Activated T-helper 9 cell treated with anti-CD3 and anti-CD28 coated beads, Interleukin-2, amount 50 U/mL, for 16 hours (primary cell): ENCODE measurements at places on chromosomes 16 and 17.
A peak's percentile ranks its signal among the peaks of the same experiment; 100 is the strongest.

DNA sequence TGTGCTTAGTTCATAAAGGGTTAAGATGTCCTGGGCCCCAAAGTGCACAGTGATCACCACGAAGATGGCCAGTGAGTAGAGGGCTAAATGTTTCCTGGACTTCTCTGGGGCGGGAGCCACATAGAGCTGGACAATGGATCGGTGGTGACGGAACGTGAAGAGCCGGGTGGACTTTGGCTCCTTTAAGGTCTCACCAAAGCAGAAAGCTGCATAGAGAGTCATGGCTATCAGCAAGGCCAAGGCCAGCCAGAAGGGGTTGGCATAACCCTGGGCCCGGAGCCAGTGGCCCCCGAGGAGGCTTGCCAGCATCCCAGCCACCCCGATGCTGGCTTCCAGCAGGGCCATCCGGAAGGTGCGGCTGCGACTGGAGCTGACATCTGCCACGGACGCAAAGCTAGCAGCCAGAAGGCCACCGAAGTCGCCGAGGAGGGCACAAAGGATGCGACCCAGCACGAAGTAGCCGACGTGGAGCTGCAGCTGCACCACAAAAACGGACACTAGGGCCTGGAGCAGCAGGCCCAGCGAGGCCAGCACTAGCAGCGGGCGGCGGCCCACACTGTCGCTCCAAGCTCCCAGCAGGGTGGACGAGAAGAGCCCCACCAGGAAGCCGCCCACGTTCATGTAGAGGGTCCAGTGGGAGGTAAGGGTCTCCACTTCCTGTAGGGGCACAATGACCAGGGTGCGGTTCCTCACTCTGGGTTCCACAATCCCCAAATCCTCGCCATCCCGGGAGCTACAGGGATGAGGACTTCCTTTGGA is 1.0 kb downstream of the SLC46A1 start:
- no peak for DNase-seq

DNA sequence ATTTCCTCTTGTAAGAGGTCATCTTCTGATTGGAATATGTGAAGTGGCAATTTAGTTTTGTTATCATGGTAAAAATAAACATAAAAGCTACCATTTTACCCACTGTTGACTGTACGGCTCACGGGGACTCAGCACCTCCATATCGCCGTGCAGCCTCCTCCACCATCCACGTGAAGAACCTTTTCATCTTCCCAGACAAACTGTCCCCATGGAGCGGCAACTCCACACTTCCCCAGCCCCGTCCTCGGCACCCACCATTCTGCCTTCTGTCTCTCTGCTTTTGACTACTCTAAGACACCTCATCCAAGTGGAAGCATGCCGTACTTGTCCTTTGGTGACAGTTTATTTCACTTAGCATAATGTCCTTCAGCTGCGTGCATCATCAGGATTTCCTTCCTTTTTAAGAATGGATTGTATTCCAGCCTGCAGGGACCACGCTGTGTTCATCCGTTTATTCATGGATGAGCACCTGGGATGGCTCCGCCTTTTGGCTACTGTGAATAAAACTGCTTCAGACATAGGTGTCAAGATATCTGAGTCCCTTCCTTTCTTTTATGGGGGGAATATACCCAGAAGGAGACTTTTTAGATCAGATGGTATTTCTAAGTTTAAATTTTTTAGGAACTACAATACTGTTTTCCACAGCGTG is 14.3 kb downstream of the FBXO31 start:
- DNase-seq: no peak

DNA sequence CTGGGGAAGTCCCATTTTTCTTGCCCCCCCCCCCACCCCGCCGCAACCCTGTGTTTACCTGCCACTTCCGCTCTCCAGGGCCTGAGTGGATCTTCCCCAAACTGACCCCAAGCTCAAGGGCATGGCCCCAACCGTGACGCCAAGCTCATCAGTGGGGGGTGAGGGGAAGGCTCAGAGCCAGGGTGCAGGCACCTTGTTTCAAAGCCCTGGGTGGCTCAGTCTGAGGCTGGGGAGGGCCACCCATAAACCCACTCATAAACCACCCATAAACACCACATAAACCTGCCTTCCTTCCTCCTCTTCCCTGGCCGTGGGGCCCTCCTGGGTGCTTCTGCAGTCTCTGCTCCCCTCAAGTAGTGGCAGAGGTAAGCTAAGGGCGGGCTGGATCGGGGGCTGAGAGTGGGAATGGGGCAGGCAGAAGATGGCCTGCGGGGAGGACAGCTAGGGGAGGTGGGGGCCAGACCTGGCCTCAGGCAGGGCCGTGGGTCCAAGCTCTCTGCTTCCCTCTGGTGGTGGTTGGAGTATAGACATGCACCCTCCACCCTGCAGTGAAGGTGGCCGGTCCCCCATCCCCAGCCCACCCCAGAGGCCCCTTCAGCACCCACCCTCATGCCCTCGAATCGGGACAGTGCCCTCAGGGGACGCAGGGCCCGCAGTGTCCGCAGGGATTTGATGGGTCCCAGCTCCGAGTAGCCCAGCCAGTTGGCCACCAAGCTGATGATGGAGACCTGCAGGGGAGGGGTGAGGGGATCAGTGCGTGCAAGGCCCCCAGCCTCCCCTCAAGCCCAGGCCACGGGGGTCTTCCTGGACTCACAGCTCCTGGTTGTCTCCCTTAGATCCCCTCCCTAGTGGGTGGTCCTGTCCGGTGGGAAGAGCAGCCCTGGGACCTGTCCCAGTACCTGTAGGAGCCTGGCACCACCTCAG is 14.6 kb upstream of the CD79B start:
- no peak for DNase-seq

DNA sequence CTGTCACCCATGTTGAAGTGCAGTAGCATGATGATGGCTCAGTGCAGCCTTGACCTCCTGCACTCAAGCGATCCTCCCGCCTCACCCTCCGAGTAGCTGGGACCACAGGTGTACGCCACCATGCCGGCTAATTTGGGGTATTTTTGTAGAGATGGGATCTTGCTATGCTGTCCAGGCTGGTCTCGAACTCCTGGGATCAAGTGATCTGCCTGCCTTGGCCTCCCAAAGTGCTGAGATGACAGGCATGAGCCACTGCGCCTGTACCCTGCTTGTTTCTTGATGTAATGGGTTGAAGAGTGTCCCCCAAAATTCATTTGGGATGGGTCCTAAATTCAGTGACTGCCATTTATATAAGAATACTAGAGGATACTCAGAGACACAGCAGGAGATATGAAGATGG is 57.2 kb downstream of the ABCC6 start:
- no peak for DNase-seq

DNA sequence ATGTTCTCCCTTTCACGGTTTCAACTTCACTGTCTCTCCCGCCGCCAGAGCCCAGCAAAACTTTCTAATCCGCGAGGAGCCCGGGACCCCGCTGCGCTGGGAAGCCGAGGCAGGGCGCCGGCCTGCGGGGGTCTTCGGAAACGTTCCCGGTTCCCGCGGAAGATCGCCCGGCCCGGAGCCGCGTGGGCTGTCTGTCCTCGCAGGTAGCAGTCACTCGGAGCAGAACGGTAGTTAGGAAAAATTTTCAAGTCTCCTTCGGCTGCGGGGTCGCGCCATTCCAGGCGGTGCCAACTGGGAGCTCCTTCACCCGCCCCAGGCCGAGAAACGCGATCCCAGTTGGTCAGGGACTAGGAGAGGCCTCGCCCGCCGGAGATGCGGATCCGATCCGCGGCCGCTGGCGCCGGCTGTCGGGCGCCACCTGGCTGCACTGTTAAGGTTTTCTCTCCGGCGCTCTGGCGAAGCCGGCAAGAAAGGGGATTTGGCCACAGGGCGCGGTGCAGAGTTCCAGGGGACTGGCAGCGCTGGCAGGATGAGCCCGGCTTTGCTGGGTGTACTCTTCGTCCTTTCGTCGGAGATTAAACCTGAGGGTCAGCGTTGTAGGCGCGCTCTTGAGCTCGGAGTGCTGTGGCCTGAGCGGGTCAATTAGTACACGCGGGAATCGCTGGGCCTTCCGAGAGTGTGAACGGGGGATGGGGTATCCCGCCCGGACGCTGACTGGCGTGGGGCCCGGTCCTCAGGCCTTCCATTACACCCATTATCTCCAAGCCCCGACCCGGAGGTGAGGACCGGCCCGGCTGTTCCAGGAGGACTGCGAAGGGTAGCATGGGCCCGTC is 135.4 kb downstream of the KCNJ12 start:
- peak; percentile 43 for DNase-seq

DNA sequence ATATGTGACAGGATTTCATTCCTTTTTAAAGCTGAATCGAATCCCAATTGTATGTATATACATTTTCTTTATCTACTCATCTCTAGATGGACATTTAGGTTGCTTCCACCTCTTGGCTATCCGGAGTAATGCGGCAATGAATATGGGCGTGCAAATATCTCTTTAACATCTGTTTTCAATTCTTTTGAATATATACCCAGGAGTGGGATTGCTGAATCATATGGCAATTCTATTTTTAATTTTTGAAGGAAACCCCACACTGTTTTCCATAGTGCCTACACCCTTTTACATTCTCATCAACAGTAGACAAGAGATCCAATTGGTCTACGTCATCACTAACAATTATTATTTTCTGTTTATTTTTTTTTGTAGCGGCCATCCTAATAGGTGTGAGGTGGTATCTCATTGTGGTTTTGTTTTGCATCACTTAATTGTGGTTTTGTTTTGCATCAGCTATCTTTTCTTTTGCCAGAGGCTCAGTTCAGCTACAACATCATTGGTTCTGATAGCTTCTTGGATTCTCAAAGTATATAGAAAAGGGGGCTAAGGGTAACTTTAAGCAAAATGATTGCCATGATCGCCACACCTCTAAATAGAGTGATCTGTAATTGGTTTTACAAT is 25.6 kb upstream of the MAP2K6 start:
- no peak for DNase-seq

- no peak for DNase-seq
Observed at GRCh38 chr17:76868669-76869495, 678 bp downstream of the MGAT5B start.

DNA sequence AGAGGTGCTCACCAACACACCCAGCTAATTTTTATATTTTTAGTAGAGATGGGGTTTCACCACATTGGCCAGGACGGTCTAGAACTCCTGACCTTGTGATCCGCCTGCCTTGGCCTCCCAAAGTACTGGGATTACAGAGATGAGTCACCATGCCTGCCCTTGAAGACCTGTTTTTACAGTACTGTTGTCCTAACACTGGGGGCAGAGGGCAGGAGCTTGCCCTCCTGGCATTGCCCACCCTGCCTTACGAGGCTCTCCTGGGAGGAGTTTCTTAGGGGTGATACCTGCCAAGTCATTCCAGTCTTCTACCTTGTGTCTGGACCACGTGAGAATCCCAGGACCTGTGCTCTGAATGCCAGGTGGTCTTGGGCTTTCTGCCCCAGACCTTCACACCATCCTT is 2.7 kb downstream of the ASPSCR1 start:
- DNase-seq: no peak

- DNase-seq: no peak
Observed at GRCh38 chr17:44005527-44006271, 1.3 kb downstream of the NAGS start.

- peak; percentile 85 for DNase-seq
Observed at GRCh38 chr17:58344047-58344790, 7.8 kb downstream of the SUPT4H1 start.

- no peak for DNase-seq
Observed at GRCh38 chr17:47220531-47220999, 11.4 kb downstream of the MYL4 start.

GRCh38 chr17:45371414-45372324 is 54.8 kb upstream of the MAP3K14 start:
- DNase-seq: peak; percentile 28

GRCh38 chr16:68563631-68564381 is 24.7 kb downstream of the ZFP90 start:
- no peak for DNase-seq

GRCh38 chr17:78414178-78415162 is 36.0 kb downstream of the PGS1 start:
- DNase-seq: peak; percentile 49

GRCh38 chr17:61203671-61204131 is 195.9 kb upstream of the TBX2 start:
- DNase-seq: no peak

GRCh38 chr17:40358323-40359038 is 6.1 kb downstream of the GJD3 start:
- DNase-seq: peak; percentile 82
